ENCODE measurements at places on chromosomes 3 and 15. TPM values are rescaled to one million over a fixed set of nuclear protein-coding genes. Genes with fewer than 3 reads are reported as not detected.
A peak's percentile ranks its signal among the peaks of the same experiment; 100 is the strongest.

DNA sequence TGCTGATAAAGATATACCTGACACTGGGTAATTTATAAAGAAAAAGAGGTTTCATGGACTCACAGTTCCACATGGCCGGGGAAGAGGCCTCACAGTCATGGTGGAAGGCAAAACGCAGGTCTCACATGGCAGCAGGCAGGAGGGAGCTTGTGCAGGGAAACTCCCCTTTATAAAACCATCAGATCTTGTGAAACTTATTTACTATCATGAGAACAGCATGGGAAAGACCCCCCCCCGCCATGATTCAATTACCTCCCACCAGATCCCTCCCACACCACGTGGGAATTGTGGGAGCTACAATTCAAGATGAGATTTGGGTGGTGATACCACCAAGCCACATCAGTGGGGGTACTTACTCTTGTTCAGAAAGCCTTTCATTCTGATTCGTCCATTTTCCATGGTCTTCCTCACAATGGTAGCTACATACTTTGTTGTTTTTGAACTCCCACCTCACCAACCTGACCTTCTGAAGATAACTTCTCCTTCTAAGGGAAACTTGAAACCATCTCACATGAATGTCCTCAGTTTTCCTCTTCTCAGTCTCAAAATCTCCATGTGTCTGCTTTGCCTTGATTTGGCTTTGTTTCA lies 275.6 kb upstream of the PROK2 start:
- DNase-seq: no peak

DNA sequence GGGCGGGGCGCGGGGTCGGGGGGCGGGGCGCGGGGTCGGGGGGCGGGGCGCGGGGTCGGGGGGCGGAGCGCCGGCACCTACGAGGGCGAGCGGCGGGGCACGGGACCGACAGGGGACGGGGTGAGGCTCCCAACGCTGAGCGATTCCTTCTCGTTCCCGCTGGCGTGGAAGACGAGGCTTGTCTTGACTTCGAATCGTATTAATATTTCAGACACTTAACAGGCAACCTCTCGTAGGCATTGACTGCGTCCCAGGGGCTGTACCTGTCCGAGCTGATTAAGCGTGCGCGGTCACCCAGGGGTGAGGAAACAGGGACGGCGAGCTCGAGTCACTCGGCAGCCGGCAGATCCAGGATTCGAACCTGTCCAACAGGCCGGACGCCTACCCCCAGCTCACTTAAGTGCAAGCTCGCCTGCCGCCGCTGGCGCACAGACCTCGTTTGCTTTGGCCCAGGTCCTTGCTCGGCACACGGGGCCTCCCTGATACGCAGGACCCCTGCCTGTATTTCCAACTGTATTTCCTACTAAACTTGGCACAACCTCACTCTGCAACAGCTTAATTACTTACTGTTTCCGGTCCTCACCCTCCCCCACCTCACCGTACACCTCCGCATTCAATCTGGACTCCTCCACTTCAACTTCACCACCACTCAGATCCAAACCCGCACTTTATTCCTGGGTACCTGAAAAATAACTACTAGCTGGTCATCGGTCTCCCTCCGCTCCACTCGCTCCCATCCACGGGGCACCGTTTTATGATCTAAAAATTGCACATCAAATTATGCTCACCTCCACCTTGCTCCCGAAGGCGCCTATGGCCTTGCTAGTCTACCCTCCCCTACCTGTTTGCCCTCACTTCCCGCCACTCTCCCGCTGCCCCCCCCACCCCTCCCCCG lies 722 bp upstream of the ZXDC start:
- peak; percentile 91 for DNase-seq

Gene TNIK
- total RNA-seq: 20.3 TPM

- no peak for DNase-seq
Observed at GRCh38 chr3:32113981-32114545, 7.6 kb downstream of the GPD1L start.

DNA sequence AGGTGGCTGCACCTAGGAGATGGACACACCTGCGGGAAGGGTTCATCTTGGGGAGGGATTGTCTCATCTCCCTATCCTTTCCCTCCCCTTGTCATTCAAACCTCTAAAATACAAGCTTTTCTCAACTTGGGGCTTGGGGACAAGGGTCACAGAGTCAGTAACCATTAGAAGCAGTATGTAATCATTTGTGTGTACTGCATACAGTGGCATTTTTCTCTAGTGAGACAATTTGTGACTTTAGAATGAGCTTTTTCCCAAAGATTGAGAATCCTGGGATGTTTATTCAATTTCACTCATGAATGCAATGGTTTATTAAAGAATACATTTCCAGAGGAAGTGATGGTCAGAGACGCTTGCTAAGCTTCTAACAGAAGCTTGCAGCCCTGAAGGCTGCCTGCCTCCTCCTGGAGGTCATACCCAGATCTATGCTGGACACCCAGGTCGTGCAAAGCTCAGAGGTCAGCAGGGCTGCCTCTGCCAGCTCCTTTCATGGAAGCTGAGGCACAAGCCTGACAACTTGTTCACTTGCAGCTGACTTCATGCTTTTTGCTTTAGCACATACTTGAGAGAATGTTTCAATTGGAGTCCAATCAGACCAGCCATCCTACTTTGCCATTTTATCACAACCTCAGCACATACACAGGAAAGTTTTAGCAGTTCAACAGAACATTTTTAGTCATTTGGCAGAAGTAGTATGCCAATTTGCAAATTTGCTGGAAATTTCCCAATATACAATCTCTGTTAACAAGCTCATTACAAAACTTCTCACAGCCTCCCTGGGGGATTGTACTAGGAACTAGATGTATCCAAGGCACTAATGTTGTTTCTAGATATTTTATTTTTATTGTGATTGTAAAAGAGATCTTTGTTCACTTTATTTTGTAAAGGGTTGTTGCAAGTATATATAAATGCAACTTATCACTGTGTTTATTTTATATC lies 25.6 kb upstream of the ALDH1L1 start:
- DNase-seq: no peak

DNA sequence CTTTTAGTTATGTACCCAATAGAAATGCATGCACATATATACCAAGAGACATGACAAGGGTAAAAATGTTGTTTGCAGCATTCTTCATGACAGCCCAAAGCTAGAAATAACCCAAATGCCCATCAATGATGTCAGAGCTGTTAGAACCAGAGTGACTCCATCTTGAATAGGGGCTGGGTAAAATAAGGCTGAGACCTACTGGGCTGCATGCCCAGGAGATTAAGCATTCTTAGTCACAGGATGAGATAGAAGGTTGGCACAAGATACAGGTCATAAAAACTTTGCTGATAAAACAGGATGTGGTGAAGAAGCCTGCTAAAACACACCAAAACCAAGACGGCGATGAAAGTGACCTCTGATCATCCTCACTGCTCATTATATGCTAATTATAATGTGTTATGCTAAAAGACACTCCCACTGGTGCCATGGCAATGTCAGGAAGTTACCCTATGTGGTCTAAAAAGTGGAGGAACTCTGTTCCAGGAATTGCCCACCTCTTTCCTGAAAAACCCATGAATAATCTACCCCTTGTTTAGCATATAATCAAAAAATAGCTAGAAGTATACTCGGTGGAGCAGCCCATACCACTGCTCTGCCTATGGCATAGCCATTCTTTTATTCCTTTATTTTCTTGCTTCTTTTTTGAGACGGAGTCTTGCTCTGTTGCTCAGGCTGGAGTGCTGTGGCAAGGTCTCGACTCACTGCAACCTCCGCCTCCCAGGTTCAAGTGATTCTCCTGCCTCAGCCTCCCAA lies 32.9 kb downstream of the ZBTB11 start:
- DNase-seq: no peak

Gene ZNF860
- total RNA-seq: 1.0 TPM

- DNase-seq: no peak
Observed at GRCh38 chr3:182962166-182962565, 18.2 kb downstream of the DCUN1D1 start.

DNA sequence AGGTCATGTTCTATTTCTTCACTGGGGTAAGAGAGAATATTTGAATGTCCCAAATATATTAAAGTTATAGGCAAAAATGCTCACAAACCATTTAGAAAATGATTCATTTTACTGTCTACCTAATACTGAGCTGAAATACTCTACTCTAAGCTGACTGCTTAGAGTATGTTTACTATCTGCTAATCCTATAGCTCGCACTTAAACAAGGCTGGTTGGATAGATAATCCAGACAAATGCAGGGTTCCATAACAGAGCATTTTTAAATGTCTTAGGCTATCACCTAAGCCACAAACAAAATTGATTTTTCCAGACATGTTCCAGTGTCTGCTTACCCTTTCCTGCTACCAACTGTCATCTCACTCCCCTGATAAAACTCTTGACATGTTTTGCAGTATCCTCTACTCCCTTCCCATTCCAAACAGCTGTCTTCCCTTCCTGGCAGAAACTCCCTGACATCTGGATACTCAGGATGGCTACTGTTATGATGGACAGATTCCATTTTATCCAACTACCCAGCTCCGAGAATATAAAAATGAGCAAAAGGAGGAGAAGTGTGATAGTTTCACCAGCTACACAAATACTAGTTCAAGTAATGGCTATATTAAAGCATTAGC lies 1034.7 kb downstream of the FHIT start:
- DNase-seq: no peak

GRCh38 chr3:34279901-34280300 lies 481.5 kb downstream of the PDCD6IP start:
- no peak for DNase-seq

- no peak for DNase-seq
Observed at GRCh38 chr3:155302891-155303290, 9.4 kb upstream of the STRIT1 start.

Gene GPR156
- total RNA-seq: 3.1 TPM

- no peak for DNase-seq
Observed at GRCh38 chr3:34275811-34276210, 477.4 kb downstream of the PDCD6IP start.

Gene SRGAP3
- total RNA-seq: 1.7 TPM

Gene FETUB
- total RNA-seq: 0.90 TPM

Gene CKMT1B
- not detected for total RNA-seq

GRCh38 chr3:187896646-187897045 lies 151.4 kb upstream of the BCL6 start:
- no peak for DNase-seq

GRCh38 chr3:39110041-39110639 lies 2.7 kb downstream of the TTC21A start:
- DNase-seq: no peak

DNA sequence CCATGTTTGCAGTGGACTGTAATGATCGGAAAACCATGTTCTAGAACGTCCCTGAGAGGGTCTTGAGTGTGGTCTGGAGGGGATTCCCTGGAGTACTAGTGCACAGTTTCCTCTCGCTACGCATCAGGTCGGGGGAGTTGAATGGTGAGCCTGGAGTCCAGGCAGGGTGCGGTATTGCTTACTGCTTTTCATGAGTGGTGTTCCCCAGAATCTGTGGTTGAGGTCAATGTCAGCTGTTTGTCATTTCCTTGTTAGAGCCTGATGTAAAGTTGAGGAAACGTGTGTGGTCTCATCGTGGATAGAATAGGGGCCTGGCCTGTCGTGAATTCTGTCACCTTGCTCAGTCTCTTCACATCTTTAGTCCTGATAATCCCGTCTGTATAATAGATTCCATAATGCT lies 328.2 kb upstream of the LRRFIP2 start:
- DNase-seq: no peak

Gene GPR149
- not detected for total RNA-seq

DNA sequence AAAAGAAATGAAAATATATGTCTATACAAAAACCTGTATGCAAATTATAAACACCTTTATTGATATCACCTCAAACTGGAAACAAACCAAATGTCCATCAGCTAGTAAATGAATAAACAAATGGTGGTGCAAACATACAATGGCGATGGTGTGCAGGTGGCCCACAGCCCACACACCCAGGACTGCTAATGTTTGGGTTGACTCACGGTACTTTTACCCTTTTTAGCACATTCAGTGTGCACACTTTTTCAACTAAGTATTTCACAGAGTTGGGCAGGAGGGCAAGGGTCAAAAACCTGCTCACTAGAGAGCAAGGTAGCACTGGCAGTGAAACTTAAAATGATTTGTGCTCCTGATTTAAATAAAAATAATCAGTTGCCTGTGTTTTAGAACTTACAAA lies 123.1 kb upstream of the BHLHE40 start:
- no peak for DNase-seq

- DNase-seq: no peak
Observed at GRCh38 chr3:132662212-132662611, 2.1 kb downstream of the UBA5 start.

DNA sequence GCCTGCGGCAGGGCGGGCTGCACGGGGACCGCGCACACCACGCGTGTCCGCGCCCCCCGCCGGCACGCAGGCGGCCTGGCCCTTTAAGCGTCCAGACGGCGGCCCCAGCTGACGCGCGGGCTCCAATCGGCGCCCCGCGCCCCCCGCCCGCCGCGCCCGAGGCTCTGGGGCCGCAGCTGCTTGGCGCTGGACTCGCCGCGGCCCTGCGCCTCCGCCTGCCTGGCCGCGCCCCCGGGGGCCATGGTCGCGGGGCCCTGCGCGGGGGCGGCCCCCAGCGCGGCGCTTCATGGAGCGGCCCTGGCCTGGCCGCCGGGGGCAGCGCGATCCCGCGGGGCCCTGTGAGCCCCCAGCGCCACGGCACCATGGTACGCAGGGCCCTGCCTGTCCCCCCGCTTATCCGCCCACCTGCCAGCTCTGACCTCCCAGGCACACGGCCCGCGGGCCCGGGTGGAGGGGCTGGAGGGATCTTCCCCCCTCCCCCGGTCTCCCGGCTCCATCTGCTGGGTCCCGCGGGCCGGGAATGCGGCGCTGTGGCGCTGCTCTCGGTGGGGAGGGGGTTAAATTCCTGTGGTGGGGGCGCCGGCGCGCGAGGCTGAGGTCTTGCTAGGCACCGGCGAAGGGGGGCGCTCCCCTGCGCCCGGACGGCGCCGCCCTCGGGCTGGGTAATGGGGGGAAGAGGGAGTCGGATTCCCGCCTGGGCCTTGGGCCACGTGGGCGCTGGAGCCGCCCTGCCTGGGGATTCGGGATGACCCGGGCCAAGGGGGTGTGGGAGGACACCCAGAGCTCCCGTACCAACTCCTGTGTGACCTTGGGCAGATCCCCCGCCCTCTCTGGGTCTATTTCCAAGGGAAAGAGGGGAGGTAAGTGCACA lies 1.1 kb downstream of the ZBTB47 start:
- peak; percentile 92 for DNase-seq

DNA sequence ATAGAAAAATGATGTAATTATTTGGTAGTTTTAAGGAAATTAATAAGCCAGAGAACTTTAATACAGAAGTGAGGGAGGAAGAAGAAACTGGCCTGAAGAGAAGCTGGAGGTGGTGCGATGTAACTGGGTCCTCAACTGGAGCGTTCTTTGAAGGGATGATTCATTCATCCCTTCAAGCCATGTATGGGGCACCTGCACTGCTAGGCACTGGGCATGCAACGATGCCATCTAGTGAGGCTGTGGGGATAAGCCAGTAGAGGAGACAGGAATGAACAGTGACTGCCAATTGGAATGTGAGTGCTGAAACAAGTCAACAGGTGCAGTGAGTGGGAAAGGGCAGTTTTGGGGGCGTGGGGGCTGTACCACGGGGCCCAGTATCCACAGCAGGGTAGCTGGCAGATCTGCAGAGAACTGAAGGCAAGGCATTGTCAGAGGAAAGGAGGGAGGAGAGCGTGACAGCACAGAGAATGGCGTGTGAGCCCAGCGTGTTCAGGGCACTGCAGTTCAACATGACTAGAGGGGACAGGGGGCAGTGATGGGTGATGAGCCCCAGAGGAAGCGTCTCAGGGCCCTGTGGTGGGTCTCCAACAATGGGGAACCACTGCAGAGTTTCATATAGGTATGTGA lies 3.8 kb upstream of the KIF23 start:
- DNase-seq: no peak

Gene C3orf62
- 3.3 TPM for total RNA-seq

- DNase-seq: no peak
Observed at GRCh38 chr15:91891788-91892345, 38.4 kb downstream of the SLCO3A1 start.

Data from posterior vena cava (tissue), 2 donors.